ENCODE measurements at places on chromosomes 6 and 20.

- no peak for DNase-seq
Observed at GRCh38 chr6:38728203-38728602, 13.1 kb downstream of the DNAH8 start.

GRCh38 chr6:85470023-85470410 lies 20.1 kb downstream of the NT5E start:
- no peak for DNase-seq

DNA sequence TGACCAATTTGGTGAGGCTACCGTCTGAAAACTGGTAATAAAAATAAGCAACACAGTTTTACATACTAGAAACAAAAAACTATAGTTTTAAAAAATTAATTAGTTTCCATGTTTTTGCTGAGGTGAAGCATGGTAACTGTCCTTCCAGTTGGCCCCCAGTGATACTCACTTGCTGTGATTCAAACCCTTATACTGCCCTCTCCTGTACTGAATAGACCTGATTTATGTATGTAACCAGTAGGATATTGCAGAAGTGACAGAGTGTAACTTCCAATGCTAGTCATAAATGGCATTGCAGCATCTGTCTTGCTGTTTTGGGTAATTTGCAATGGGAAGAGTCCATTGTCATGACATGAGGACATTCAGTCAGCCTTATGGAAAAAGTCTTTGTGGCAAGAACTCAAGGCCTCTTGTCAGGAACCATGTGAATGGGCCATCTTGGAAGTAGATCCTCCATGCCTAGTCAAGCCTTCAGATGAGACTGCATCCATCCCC lies 8.9 kb upstream of the CHD6 start:
- no peak for DNase-seq

DNA sequence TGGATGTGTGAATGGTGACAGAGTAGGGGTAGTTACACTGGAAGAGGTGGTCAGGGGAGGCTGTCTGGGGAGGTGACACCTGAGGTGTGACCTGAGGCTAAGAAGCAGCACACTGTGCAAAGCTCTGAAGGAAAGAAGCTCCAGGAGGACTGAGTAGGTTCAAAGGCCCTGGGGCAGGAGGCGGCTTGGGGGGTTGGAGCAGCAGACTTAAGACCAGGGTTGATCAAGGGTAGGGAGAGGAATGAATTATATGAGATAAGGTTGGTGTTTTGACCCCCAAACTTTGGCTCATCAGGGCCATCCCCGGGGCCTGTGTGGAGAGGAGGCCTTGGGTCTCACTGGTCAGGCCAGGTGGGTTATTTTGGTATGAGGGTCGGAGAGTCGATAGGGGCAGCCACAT lies 166.1 kb downstream of the GRM4 start:
- no peak for DNase-seq

Measured in NCI-H1105 (cell line).